HFFc6 (cell line): ENCODE measurements at places on chromosomes 12 and 14. TPM values are rescaled to one million over a fixed set of nuclear protein-coding genes. Genes with fewer than 3 reads are reported as not detected.
A peak's percentile ranks its signal among the peaks of the same experiment; 100 is the strongest.

DNA sequence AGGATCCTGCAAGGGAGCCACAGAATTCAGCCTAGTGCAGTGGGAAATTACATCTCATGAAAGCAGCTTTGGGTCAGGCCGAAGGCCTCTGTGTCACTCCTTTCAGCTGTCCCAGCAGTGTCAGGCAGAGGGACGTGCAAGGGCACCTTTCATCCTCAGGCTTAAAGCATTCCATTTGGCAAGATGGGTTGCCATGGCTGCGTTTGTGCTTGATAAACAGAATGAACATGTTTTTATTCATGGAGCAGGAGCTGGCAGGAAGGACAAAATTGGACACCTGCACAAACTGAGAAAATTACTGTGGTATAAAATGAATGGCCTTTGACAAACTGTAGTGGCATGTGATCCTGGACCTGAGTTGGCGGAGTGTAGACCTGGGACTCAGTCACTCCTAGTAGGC is 29.4 kb downstream of the ACAD10 start:
- H3K27ac ChIP-seq: peak overlapping the region; percentile 15; the same call in 1 of the 2 replicates
- H3K36me3 ChIP-seq: peaks cover 26% of the 10 kb centered on the region
- H3K4me3 ChIP-seq: no peak overlapping the region
- no peaks in the 10 kb centered on the region for H3K4me1 ChIP-seq
- no peaks in the 10 kb centered on the region for H3K27me3 ChIP-seq
- DNase-seq: peak; percentile 2

DNA sequence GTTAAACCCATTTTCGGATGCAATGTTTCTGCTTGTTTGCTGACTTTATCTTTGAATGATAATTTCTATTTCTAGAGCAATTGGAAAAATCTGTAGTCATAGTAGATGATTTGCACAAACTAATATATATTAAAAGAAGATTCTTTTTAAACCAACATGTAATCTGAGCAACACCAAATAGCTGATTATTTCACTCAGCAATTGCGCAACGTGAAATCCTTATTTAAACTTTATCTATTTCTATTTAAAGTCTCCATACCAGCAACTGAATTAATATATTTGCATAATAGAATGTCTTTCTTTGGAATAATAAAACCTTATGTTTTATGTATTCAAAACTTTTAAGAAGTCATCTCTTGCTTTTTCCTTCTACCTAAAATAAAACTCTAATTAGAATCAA is 1132.4 kb downstream of the FLRT2 start:
- peaks cover 25% of the 10 kb centered on the region for H3K4me1 ChIP-seq
- no peak overlapping the region for H3K4me3 ChIP-seq
- no peak overlapping the region for H3K27ac ChIP-seq
- no peaks in the 10 kb centered on the region for H3K36me3 ChIP-seq
- no peaks in the 10 kb centered on the region for H3K27me3 ChIP-seq

DNA sequence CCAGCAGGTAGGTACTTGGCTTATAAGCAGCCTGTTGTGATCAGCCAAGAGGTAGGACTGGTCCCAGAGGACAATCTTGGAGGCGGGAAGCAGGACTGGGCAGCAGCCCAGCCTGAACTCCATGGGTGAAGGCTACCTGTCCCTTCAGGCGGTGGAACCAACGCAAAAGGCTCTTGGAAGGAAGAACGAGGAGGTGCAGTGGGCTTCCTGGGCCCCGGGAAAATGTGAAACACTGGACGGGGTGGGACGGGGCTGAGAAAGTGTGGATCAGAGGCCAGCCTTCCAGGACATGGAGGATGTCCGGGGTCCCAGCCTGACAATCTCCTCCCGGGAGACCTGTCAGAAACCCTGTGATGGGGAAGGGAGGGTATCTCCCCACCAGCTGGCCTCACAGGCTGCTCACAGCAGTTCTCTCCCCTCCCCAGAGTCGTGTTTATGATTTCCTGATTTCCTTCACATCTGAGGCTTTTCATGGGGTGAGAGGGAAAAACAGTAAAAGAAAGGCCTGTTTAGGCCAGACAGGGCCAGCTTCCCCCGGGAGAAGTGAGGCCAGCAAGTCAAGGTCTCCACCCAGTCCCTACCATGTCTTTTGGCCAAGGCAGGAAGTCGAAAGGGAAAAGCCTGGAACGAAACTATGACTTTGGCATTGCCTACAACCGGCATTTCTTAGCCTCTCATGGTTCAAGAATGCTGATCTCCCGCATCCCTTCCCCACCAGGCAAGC is 11.3 kb downstream of the CMKLR1 start:
- no peak overlapping the region for H3K4me3 ChIP-seq
- DNase-seq: no peak
- H3K36me3 ChIP-seq: peaks cover 4% of the 10 kb centered on the region
- no peak overlapping the region for H3K27ac ChIP-seq

- no peak overlapping the region for H3K4me3 ChIP-seq
- H3K4me1 ChIP-seq: no peaks in the 10 kb centered on the region
- no peaks in the 10 kb centered on the region for H3K36me3 ChIP-seq
- no peak overlapping the region for H3K27ac ChIP-seq
- DNase-seq: no peak
- peaks cover 40% of the 10 kb centered on the region for H3K27me3 ChIP-seq
These were observed 114.0 kb downstream of the PRMT8 start for GRCh38 chr12:3604748-3605586.

GRCh38 chr14:51860825-51861499 is 550 bp downstream of the GNG2 start:
- H3K27me3 ChIP-seq: no peaks in the 10 kb centered on the region; the same call in none of the 2 replicates
- no peaks in the 10 kb centered on the region for H3K36me3 ChIP-seq
- DNase-seq: peak; percentile 16

GRCh38 chr12:109330282-109331230 is 17.1 kb upstream of the MYO1H start:
- peaks cover 4% of the 10 kb centered on the region for H3K27me3 ChIP-seq
- H3K27ac ChIP-seq: no peak overlapping the region
- H3K4me3 ChIP-seq: no peak overlapping the region
- H3K4me1 ChIP-seq: no peaks in the 10 kb centered on the region

DNA sequence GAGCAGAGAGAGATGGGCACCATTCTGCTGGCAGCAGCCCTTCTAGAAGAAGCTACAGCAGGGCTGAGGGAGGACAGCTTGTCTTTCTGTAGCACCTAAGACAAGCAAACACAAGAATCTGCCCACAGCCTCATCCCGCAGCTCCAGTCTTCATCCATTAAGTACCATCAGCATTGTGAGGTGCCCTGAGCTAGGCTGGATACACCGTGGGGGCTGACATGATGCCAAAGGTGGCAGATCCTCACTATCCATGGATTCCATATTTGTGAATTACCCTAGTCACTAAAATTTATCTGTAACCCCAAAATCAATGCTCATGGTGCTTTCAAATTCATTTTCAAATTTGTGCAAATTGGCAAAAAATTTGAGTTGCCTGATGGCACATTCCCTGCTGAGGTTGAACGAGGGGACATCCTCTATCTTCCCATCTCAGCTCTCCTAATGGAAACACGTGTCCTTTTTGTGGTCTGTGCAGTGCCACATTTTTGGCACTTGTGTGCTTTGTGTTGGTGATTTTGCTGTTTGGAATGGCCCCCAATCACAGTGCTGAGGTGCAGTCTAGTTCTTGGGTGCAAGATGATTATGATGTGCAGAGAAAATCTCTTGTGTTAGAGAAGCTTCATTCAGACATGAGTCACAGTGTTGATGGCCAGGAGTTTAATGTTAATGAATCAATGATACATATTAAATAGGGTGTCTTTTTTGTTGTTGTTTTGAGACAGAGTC is 7.0 kb downstream of the PITPNM2 start:
- H3K36me3 ChIP-seq: 0 out of 2 replicates have a peak, but pooled peaks cover 4% of the 10 kb centered on the region
- H3K4me3 ChIP-seq: no peak overlapping the region
- H3K27ac ChIP-seq: no peak overlapping the region
- H3K4me1 ChIP-seq: peaks cover 44% of the 10 kb centered on the region

DNA sequence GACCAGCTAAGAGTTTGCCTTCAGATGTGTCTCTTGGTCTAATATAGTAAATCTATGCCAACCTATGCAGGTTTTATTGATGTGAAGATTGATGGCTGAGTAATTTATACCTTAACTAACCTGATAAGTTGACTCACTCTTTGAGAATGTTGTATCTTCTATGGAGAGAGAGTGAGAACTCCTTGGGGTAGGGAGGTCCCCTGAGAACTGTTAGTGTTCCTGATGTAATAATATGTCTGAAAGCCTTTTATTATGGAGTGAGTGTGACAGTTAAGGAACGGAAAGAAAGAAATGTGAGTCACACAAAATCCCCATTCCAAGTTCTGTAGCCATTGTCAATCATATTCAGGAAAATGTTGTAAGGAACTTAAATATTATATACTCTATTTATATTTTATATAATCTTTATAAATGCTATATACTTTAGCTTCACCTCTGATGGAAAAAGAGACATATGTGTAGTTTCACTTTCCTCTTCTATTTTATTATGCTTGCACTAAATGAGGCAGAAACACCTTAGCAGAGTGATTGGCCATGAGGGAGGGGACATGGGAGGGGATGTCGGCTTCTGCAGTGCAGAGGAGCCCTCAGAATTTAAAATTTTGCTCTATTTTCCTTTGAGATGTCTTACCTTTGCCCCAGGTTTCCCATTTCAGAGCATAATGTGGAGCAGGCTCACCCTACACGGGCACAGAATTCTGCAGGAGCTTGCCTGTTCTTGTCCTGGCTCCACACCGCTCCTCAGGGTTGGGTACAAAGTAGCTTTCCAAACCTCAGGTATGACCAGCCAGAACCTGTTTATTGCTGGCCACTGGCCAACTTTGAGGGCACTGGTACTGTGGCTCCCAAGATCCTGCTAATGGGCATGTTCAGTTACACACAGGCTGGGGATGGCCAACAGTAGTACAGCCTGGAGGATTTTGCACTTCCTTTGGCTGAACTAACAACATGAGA is 57.7 kb downstream of the ARF6 start:
- H3K4me3 ChIP-seq: no peak overlapping the region
- peaks cover 86% of the 10 kb centered on the region for H3K4me1 ChIP-seq
- no peak overlapping the region for H3K27ac ChIP-seq
- peaks cover 2% of the 10 kb centered on the region; the same call in 1 of the 2 replicates for H3K27me3 ChIP-seq
- no peak for DNase-seq

DNA sequence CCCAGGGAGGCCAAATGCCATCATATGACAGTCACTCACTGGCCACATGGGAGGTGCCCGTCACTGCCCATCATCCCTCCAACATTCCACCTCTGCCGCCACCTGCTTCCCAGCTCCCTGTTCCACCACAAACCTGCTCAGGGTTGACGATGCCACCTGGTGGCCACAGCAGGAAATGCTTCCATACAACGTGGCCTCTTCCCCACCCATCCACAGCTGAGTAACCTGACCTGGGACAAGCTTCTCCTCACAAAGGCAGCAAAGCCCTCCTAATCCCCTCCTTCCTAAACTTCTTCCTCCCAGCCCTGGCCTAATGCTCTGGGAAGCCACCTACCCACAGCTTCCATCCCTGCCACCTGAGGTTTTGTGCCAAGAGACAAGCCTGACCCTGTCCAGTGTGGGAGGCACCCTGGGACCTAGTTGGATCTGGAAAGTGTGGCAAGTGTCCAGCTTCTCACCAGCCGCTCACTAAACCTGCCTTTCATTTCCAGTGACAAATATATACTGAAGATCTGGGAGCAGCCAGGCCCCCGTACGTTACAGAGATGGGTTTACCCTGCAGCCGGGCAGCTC is 4.3 kb downstream of the DEGS2 start:
- peak; percentile 4 for DNase-seq
- no peaks in the 10 kb centered on the region for H3K4me1 ChIP-seq
- peaks cover 7% of the 10 kb centered on the region for H3K36me3 ChIP-seq
- H3K4me3 ChIP-seq: no peak overlapping the region

DNA sequence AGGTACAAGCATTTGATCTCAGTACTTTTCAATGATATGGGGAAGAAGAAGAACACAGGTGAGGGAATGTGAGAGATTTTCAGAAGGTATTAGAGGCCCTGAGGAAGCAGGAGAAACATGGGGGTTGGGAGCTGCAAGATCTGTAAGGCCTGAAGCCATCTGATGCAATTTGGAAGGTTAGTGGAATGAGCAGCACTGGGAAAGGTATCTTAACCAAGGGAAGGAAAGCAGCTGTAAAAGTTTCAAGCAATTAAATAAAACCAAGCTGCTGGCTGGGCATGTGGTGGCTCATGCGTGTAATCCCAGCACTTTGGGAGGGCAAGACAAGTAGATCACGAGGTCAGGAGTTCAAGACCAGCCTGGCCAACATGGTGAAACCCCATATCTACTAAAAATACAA is 104.4 kb upstream of the PARP11 start:
- H3K27ac ChIP-seq: no peak overlapping the region
- DNase-seq: no peak
- peaks cover 8% of the 10 kb centered on the region for H3K27me3 ChIP-seq
- 0 out of 2 replicates have a peak, but pooled peaks cover 4% of the 10 kb centered on the region for H3K36me3 ChIP-seq

DNA sequence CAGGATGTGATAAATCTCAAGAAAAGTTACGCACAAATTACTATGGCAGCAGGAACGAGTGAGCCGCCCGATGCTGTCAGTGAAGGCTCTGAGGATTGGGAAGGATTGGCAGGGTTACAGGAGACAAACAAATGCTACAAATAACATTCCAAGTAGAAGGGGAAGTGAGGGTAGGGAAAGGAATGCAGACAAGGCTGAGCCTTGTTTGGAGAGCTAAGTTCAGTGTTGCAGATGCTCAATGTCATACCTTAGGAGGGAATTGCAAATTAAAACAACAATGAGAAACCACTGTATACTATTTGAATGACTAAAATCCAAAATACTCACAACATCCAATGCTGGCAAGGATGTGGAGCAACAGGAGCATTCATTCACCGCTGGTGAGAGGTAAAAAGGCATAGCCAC is 1.3 kb downstream of the CLEC9A start:
- peaks cover 4% of the 10 kb centered on the region for H3K36me3 ChIP-seq
- H3K27ac ChIP-seq: peak overlapping the region; percentile 99
- H3K27me3 ChIP-seq: no peaks in the 10 kb centered on the region
- peaks cover 80% of the 10 kb centered on the region for H3K4me1 ChIP-seq

The ARL6IP4 gene
- total RNA-seq: 151 and 180 TPM in 2 replicates

The HOXC9 gene
- total RNA-seq: 0.21 to 1.5 TPM in 2 of 3 replicates, not detected in the other

The PCED1B gene
- 4.0 to 7.2 TPM (median 4.9 TPM) in 3 replicates for total RNA-seq

The CLEC4C gene
- not detected in 2 replicates for total RNA-seq

The IL23A gene
- total RNA-seq: not detected in 3 replicates

The CSRP2 gene
- 19.9 to 29.0 TPM (median 25.2 TPM) in 3 replicates for total RNA-seq

The RTL1 gene
- not detected in 3 replicates for total RNA-seq
